ENCODE measurements at places on chromosomes 12 and 14. TPM values are rescaled to one million over a fixed set of nuclear protein-coding genes. Genes with fewer than 3 reads are reported as not detected.

The RPL10L gene
- total RNA-seq, result not detected

The NFKBIA gene
- 1,165 TPM for total RNA-seq

The PRH2 gene
- not detected for total RNA-seq

The DEPDC4 gene
- not detected for total RNA-seq

The FBXO33 gene
- total RNA-seq, result 12.9 TPM

The TAS2R8 gene
- not detected for total RNA-seq

The TMEM30B gene
- total RNA-seq, result 15.6 TPM

The C1R gene
- total RNA-seq, result 616 TPM

The CLEC12A gene
- not detected for total RNA-seq

The NTF3 gene
- 1.2 TPM for total RNA-seq

The MYH6 gene
- not detected for total RNA-seq

The WNT5B gene
- total RNA-seq, result 34.1 TPM

The AKAP3 gene
- 0.30 TPM for total RNA-seq

The KRT79 gene
- total RNA-seq, result 3.9 TPM

The SLC25A47 gene
- not detected for total RNA-seq

The KIF5A gene
- 1.9 TPM for total RNA-seq

The A2M gene
- 334 TPM for total RNA-seq

The TPH2 gene
- total RNA-seq, result not detected

The ADAM20 gene
- total RNA-seq, result 2.3 TPM

The MAP3K12 gene
- 47.1 TPM for total RNA-seq

The SART3 gene
- total RNA-seq, result 51.3 TPM

The PRR4 gene
- 11.4 TPM for total RNA-seq

The TMTC1 gene
- 111 TPM for total RNA-seq

The CCDC184 gene
- total RNA-seq, result 4.3 TPM

The ESR2 gene
- 0.59 TPM for total RNA-seq

The WDR89 gene
- 7.2 TPM for total RNA-seq

The ART4 gene
- total RNA-seq, result 5.9 TPM

The SLCO1C1 gene
- 7.1 TPM for total RNA-seq

The EML5 gene
- 0.59 TPM for total RNA-seq

The MGP gene
- 187 TPM for total RNA-seq

The HOXC12 gene
- 0.22 TPM for total RNA-seq

The ACSS3 gene
- total RNA-seq, result 106 TPM

The OR6C2 gene
- total RNA-seq, result not detected

All from tibial nerve (tissue), 4 donors.